Activated naive CD8-positive, alpha-beta T cell treated with anti-CD3 and anti-CD28 coated beads, Interleukin-2, amount 10 ng/mL, durations not matched to agents 7 days and 5 days (primary cell): ENCODE measurements at places on chromosomes 12 and 14. TPM values are rescaled to one million over a fixed set of nuclear protein-coding genes. Genes with fewer than 3 reads are reported as not detected.
A peak's percentile ranks its signal among the peaks of the same experiment; 100 is the strongest.

DNA sequence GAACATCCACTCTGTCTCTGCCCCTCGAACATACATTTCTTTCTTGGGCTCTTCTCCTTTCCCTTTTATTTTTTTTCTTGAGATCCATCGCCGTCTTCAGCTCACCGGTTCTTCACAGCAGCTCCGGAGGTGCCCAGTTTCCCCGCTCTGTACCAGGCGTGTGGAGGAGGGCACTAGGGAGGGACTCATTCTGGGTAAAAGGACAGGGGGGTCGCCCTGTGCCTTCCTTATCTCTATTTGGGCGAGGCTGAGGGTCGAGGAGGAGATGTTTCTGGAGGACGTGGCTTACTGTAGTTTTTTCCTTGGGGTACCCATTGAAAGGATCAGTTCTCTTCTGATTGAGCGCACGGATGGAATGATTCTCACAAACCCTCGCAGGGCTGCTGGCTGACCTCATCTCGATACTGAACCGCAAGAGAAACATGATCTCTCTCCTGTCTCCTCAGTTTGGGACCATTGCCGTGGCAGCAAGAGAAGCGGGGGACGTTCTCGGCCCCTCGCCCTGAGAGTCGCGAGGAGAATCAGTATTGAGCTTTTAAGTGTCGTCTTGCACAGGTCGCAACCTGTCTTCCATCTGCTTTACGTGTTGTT, 386 bp downstream of the LIN52 start:
- peak overlapping the region; percentile 94 for H3K4me3 ChIP-seq
- H3K4me1 ChIP-seq, result peaks cover 23% of the 10 kb centered on the region
- peaks cover 14% of the 10 kb centered on the region for H3K36me3 ChIP-seq
- H3K27me3 ChIP-seq, result no peaks in the 10 kb centered on the region
- no peak for DNase-seq

GRCh38 chr12:103677905-103678304, 90.8 kb downstream of the STAB2 start:
- no peaks in the 10 kb centered on the region for H3K36me3 ChIP-seq
- no peak overlapping the region for H3K27ac ChIP-seq
- no peak overlapping the region for H3K4me3 ChIP-seq
- H3K27me3 ChIP-seq, result no peaks in the 10 kb centered on the region
- no peak for DNase-seq

Gene TAS2R42
- total RNA-seq, result not detected

GRCh38 chr12:3154006-3154405, 76.8 kb downstream of the TSPAN9 start:
- no peak for DNase-seq
- peaks cover 4% of the 10 kb centered on the region for H3K4me1 ChIP-seq
- no peak overlapping the region for H3K4me3 ChIP-seq

Gene RILPL2
- 5.5 TPM for total RNA-seq

DNA sequence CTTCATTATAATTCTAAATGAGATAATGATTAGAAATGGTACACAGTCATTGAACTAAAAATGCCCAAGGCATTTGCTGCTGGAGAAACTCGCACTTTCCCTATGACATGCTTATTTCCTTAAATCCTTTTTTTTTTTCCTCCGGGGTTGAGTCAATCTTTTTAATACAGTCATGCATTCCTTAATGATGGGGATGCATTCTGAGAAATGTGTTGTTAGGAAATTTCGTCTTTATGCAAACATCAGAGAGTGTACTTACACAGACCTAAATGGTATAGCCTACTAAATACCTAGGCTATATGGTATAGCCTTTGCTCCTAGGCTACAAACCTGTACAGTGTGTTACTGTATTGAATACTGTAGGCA, 29.8 kb upstream of the DACT1 start:
- no peak overlapping the region for H3K27ac ChIP-seq
- H3K4me3 ChIP-seq, result no peak overlapping the region
- H3K27me3 ChIP-seq, result peaks cover 7% of the 10 kb centered on the region
- H3K4me1 ChIP-seq, result no peaks in the 10 kb centered on the region
- no peaks in the 10 kb centered on the region for H3K36me3 ChIP-seq

- H3K4me3 ChIP-seq, result no peak overlapping the region
- DNase-seq, result no peak
- H3K36me3 ChIP-seq, result no peaks in the 10 kb centered on the region
- no peak overlapping the region for H3K27ac ChIP-seq
- no peaks in the 10 kb centered on the region for H3K4me1 ChIP-seq
- no peaks in the 10 kb centered on the region for H3K27me3 ChIP-seq
Measured at GRCh38 chr12:78392918-78393317, 471.7 kb upstream of the SYT1 start.

Gene KRT74
- not detected for total RNA-seq

DNA sequence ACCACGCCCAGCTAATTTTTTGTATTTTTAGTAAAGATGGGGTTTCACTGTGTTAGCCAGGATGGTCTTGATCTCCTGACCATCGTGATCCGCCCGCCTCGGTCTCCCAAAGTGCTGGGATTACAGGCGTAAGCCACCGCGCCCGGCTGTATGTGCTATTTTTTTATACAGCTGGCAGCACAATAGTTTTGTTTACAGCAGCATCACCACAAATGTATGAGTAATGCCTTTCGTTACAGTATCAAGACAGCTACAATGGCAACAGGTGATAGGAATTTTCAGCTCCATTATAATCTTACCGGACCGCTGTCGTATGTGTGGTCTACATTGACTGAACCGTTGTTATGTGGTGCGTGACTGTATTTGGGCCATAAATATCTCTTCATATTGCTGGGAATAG, 11.6 kb upstream of the MDM2 start:
- no peaks in the 10 kb centered on the region for H3K36me3 ChIP-seq
- no peak overlapping the region for H3K27ac ChIP-seq
- H3K27me3 ChIP-seq, result peaks cover 5% of the 10 kb centered on the region
- peaks cover 2% of the 10 kb centered on the region for H3K4me1 ChIP-seq
- DNase-seq, result no peak

Gene ZDHHC22
- not detected for total RNA-seq

DNA sequence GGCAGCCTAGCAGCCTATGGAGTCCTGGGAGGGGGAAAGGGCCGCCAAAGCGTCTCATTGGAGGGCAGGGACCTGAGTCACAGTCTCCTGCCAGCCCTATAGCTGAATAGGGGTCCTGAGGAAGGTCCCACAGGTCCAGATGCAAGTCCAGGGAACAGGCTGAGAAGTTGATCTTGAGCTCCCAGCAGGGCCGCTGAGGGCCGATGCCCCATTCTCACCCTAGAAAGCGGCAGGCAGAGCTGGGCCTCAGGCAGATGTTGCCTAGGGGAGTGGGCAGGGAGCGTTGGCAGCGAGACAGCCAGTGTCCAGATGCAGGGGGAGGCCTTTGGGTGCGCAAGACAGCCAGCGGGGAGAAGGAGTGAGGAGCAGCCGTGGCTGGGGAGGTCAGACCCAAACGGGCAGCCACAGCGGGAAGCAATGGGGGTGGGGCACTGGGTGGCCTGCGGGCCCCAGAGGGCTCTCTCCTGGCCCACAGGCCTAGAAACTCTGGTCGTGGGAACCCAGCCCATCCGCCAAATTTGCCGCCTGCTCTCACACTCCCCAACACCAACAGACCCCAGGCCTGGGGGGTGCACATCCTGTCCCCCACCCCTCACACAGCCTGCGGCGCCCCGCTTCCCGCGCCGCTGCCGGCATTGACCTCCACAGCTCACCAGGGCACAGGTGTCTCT, 1.1 kb downstream of the HDAC7 start:
- peak overlapping the region; percentile 98 for H3K27ac ChIP-seq
- H3K36me3 ChIP-seq, result peaks cover 24% of the 10 kb centered on the region
- peaks cover 54% of the 10 kb centered on the region for H3K4me1 ChIP-seq
- DNase-seq, result peak; percentile 75
- peak overlapping the region; percentile 88 for H3K4me3 ChIP-seq
- no peaks in the 10 kb centered on the region for H3K27me3 ChIP-seq

Gene PTPRO
- total RNA-seq, result 2.3 TPM

Gene PTPRR
- not detected for total RNA-seq

GRCh38 chr12:45305907-45306306, 90.0 kb downstream of the ANO6 start:
- H3K27me3 ChIP-seq, result no peaks in the 10 kb centered on the region
- H3K4me1 ChIP-seq, result no peaks in the 10 kb centered on the region
- H3K36me3 ChIP-seq, result peaks cover 19% of the 10 kb centered on the region
- no peak overlapping the region for H3K27ac ChIP-seq

- peak; percentile 60 for DNase-seq
- no peaks in the 10 kb centered on the region for H3K27me3 ChIP-seq
- peak overlapping the region; percentile 99 for H3K4me3 ChIP-seq
- H3K4me1 ChIP-seq, result peaks cover 78% of the 10 kb centered on the region
- H3K27ac ChIP-seq, result peak overlapping the region; percentile 99
- H3K36me3 ChIP-seq, result peaks cover 46% of the 10 kb centered on the region
Measured at GRCh38 chr14:92653162-92653651, 95.2 kb downstream of the LGMN start.

Gene TPPP2
- not detected for total RNA-seq

GRCh38 chr12:53345486-53346188, 9.5 kb upstream of the SP7 start:
- no peaks in the 10 kb centered on the region for H3K36me3 ChIP-seq
- no peak overlapping the region for H3K27ac ChIP-seq
- peaks cover 15% of the 10 kb centered on the region for H3K4me1 ChIP-seq
- no peak for DNase-seq

DNA sequence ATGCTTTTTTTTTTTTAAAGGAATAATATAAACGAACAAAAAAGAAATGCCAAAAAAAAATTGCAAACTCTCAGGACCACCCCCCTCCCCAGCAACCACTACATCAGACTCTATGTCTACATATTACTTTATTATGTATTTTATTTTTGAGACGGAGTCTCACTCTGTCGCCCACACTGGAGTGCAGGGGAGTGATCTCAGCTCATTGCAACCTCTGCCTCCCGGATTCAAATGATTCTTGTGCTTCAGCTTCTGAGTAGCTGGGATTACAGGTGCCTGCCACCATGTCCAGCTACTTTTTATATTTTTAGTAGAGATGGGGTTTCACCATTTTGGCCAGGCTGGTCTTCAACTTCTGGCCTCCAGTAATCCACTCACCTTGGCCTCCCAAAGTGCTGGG, 22.9 kb downstream of the HECTD4 start:
- H3K27me3 ChIP-seq, result no peaks in the 10 kb centered on the region
- peaks cover 4% of the 10 kb centered on the region for H3K36me3 ChIP-seq
- H3K27ac ChIP-seq, result no peak overlapping the region
- no peak overlapping the region for H3K4me3 ChIP-seq
- DNase-seq, result no peak
- no peaks in the 10 kb centered on the region for H3K4me1 ChIP-seq

DNA sequence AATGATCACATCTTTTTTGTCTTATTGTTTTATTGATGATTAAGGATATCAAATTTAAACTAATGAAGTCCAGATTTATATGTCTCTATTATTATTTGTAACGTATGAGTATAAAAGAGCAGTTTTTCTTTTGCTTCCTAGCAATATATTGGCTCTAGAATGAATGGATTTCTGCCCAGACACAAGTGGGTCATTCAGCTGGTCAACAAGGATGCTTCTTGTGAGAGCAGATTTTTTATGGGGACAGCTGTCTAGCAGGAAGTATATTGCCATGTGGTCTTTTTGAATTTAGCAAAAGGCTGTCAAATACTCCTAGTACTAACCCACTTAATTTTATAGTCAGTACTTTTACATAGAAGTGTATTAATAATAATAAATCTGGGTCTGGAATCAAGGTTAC, 1071.1 kb upstream of the FLRT2 start:
- H3K4me3 ChIP-seq, result no peak overlapping the region
- H3K36me3 ChIP-seq, result no peaks in the 10 kb centered on the region
- no peaks in the 10 kb centered on the region for H3K4me1 ChIP-seq
- no peak overlapping the region for H3K27ac ChIP-seq
- DNase-seq, result no peak

Gene CLEC12A
- 4.0 TPM for total RNA-seq

GRCh38 chr14:55045087-55045486, 6.4 kb upstream of the MAPK1IP1L start:
- H3K27me3 ChIP-seq, result no peaks in the 10 kb centered on the region
- H3K4me1 ChIP-seq, result peaks cover 2% of the 10 kb centered on the region
- DNase-seq, result no peak
- no peak overlapping the region for H3K27ac ChIP-seq

GRCh38 chr14:24964591-24964990, 85.4 kb downstream of the STXBP6 start:
- H3K4me3 ChIP-seq, result no peak overlapping the region
- DNase-seq, result no peak
- H3K27me3 ChIP-seq, result peaks cover 4% of the 10 kb centered on the region
- no peak overlapping the region for H3K27ac ChIP-seq

GRCh38 chr12:10098791-10099190, at the start of gene CLEC1A:
Gene CLEC1A (minus strand): TSS chr12:10098985. CDS start chr12:10098922, 63 bp downstream.
- H3K36me3 ChIP-seq, result peaks cover 2% of the 10 kb centered on the region
- peaks cover 8% of the 10 kb centered on the region for H3K4me1 ChIP-seq
- no peak within 1 kb of the TSS for H3K4me3 ChIP-seq
- no peak for DNase-seq
- peaks cover 20% of the 10 kb centered on the region for H3K27me3 ChIP-seq

- H3K36me3 ChIP-seq, result peaks cover 11% of the 10 kb centered on the region
- H3K27ac ChIP-seq, result peak within 1 kb of the TSS; percentile 30
- peak within 1 kb of the TSS; percentile 90 for H3K4me3 ChIP-seq
- H3K27me3 ChIP-seq, result peaks cover 53% of the 10 kb centered on the region
- H3K4me1 ChIP-seq, result peaks cover 39% of the 10 kb centered on the region
- peak; percentile 61 for DNase-seq
Measured at GRCh38 chr14:52267501-52268278, at the start of gene PTGDR. Gene PTGDR (plus strand): TSS chr14:52267698. CDS start chr14:52267815, 117 bp downstream.

DNA sequence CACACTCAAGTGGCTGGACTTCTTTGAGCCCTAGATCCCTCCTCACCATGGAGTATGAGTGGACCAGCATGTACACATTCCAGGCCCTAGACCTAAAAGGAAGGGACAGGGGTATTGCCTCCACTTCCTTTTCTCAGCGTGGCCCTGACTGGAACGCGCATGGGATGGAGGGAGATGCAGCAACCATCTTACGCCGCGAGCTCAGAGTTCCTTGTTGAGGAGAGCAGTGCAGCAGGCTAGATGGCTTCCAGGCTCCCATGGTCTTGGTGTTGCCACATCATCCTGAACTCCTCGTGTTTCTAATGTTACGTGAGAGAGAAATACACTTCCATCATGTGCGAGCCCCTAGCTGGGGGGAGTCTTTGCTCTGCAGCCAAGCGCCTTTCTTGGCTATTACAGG, 61.8 kb upstream of the DIO3 start:
- H3K27ac ChIP-seq, result no peak overlapping the region
- no peak overlapping the region for H3K4me3 ChIP-seq
- DNase-seq, result no peak
- no peaks in the 10 kb centered on the region for H3K4me1 ChIP-seq
- no peaks in the 10 kb centered on the region for H3K36me3 ChIP-seq

Gene GLI1
- total RNA-seq, result 0.54 TPM

Gene VRTN
- total RNA-seq, result not detected

Gene CLEC14A
- not detected for total RNA-seq

DNA sequence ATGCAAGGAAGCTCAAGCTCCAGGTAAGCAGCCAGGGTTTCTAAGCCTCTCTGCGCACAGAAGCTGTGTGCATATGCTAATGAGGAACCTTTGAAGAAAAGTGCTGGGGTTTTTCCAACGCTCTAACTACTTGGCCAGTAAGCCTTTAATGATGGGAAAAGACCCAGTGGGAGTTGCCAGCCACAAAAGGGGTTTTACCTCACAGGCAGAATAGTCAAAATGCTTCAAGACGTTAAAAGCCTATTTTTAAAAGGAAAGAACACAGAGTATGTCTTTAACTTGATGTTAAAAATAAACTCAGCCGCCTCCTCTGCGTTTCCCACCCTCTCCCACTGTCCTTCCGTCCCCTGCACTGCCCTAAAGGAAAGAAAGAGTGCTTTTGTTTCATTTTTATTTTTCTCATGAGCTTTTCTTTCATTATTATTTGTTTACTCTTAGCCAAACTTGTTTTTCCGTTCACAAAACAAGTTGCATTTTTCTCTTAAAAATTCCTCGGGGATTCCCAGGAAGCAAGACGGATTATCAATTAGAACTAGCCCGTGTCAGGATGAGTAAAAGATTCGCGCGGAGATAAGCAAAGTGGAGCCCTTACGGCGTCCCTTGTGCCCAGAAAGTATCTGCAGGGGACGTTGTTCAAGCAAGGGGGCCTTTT, 209.8 kb upstream of the NUDT4 start:
- no peaks in the 10 kb centered on the region for H3K27me3 ChIP-seq
- H3K27ac ChIP-seq, result no peak overlapping the region
- H3K4me1 ChIP-seq, result no peaks in the 10 kb centered on the region
- H3K36me3 ChIP-seq, result no peaks in the 10 kb centered on the region
